ENCODE measurements at places on chromosomes 1 and 21. TPM values are rescaled to one million over a fixed set of nuclear protein-coding genes. Genes with fewer than 3 reads are reported as not detected.

The TNFAIP8L2 gene
- total RNA-seq, result not detected

The SELP gene
- total RNA-seq, result not detected

The HPDL gene
- 78.2 TPM for total RNA-seq

The FAM177B gene
- total RNA-seq, result 0.70 TPM

- peak; percentile 34 for DNase-seq
These were observed 720 bp downstream of the SUSD4 start for GRCh38 chr1:223363057-223363855.

DNA sequence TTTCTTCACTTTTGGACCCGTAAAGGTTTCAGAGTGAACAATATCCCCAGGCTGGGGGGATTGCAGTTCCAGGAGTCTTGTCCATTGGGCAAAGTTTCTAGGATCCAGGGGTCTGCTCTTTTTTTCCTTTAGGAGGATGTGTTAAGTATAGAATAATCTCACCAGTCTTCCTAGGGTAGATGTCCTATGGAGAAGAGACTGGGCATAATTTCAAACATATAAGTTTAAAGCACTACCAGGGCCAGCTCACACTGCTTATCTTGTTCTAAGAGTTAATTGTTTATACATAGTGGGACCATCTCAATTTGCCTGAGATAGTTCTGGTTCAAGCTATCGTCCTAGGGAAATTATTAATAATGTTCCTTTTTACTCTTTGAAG, 1.2 kb downstream of the CHI3L2 start:
- DNase-seq, result no peak

GRCh38 chr1:241627453-241628259, 12.5 kb downstream of the CHML start:
- DNase-seq, result no peak

DNA sequence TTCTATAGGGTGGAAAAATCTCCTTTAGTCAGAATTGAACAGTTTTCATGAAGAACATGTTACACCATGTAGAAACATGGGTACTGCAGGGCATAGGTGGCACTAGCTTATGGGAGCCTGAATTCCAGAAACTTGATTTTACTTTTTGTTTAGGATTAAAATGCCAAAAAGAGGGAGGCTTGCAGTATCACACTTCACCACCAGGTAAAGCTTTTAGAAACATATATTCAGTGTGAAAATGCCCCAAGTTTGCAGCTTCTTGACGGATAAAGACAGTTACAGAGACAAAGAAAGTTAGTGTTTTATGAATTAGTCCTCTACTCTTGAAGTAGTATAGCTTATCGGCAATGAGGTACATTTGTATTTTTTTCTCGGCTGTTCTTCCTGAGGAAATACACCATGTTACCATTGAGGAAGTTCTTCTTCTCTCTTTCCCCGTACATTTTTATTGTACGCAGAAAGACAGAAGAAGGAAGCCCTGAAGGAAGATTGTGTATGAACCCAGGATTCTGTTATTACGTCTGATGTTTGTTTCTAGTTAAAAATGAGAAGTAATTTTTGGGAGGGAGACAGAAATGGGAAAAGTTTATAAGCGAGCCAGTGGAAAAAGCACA, 66.1 kb downstream of the PBX1 start:
- no peak for DNase-seq

DNA sequence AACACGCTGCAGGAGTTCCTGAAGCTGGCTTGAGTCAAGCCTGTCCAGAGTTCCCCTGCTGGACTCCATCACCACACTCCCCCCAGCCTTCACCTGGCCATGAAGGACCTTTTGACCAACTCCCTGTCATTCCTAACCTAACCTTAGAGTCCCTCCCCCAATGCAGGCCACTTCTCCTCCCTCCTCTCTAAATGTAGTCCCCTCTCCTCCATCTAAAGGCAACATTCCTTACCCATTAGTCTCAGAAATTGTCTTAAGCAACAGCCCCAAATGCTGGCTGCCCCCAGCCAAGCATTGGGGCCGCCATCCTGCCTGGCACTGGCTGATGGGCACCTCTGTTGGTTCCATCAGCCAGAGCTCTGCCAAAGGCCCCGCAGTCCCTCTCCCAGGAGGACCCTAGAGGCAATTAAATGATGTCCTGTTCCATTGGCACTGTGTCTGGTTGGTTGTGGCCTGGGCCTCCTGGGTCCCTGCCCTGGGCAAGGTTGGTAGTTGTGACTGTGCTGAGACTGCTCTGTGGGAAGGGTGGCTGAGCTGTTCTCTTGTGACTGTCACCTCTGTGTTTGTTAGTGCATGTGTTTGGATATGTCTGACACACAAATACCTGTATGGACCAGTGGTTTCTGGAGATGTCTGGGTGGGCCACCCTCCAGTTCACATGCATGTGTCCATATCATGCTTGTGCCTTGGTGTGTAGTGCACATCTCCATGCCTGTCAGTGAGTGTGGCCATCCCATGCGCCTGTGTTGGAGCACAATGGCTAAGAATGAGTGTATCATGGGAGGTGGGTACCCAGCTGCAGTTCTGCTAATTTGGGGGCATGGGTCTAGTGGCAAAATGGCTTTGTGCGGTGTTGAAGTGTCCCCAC, 1.4 kb downstream of the SH3BGRL3 start:
- DNase-seq, result no peak

DNA sequence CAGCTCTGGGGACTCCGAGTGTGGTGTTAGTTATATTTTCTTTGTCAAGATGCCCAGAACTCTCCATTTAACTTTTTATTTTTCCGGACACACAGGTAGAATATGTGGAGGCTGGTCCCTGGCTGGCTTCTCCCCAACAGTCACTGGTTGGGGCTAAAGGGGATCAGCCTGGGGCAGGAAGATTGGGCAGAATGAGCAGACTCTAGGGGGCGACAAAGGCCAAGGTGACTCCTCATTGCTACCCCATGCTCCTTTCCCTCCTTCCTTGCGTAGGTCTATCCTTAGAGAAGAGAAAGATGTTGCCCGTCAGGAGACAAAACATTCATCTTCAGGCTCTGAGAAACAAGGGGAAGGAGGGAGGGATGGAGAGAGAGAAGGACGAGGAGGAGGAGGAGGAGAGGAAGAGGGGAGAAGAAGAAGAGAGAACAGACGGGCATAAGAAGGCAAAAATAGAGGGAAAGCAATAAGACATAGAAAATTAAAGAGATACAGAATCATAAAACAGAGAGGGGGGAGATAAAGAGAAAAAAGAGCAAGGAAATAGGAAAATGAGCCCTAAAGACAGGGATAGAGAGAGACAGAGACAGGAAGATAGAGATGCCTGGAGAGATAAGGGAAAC, 89.9 kb downstream of the FOXD2 start:
- DNase-seq, result peak; percentile 45

GRCh38 chr1:11482198-11482597, 3.2 kb downstream of the DISP3 start:
- DNase-seq, result no peak

GRCh38 chr1:234706199-234706598, 96.2 kb upstream of the IRF2BP2 start:
- no peak for DNase-seq

GRCh38 chr1:100038660-100039287, 69.0 kb downstream of the SLC35A3 start:
- peak; percentile 54 for DNase-seq

DNA sequence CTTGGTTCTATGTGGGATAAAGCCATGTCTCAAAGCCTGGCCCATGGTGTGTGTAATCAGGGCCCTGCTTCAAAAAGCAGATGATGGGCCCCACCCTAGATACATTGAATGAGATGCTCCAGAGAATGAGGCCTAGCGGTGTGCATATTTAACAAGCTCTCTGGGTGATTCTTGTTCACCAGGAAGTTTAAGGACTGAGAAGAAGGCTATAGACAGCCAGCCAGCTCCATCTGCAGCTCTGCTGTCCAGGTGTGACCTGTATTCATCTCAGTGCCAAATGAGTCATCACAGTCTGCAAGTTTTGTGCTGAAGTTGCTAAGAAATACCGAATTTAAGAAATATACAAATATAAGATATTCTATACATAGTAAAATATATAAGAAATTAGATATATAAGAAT, 182.0 kb upstream of the RUNX1 start:
- DNase-seq, result no peak

DNA sequence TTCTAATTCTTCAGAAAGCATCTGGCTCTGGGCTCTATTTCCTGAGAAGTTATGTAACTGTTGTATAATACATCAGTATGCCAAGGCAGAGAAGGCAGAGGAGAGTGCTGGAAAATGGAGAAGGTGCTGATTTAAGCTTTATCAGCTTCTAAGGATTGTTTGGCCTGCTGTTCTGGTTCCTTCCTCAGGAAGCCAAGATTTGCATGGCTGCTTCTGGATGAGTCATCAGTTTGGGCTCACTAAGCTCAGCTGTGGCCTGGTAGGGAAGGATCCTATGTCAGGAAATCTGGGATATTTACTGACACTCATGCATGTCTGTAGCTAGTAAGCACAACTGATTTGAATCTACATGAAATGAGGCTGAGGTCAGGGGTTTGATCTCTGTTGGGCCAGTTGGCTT, 73.2 kb upstream of the ADGRL4 start:
- no peak for DNase-seq

GRCh38 chr1:182268669-182269068, 122.9 kb downstream of the GLUL start:
- DNase-seq, result no peak
